ENCODE measurements at places on chromosomes 7 and 10.

DNA sequence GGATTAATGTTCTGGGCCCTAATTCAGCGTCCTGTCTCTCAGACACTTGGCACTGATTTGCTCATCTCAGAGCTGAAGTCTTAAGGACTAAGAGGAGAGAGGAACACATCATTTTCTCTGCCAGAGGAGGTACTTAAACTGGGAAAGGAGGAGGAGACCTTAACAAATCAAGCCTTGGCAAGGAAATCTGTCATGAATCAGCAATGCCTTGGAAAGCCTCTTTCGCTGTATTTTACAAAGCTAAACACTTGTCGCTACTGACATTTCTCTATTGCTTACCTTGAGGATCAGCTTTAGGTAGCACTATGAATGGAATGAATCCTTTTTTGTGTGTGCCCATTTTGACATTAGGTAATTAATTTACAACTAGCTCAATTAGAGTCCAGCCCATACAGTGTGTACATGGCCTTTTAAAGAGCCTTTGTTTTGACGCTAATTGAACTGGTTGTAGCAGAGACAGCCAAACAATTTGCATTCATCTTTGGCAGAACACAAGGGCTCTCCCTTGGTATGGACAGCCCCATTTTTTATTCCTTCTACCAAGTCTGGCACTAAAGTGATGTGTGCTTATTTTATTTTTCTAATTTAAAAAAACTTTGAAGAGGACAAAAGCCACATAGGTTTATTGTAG lies 37.4 kb downstream of the AUTS2 start:
- DNase-seq = no peak

DNA sequence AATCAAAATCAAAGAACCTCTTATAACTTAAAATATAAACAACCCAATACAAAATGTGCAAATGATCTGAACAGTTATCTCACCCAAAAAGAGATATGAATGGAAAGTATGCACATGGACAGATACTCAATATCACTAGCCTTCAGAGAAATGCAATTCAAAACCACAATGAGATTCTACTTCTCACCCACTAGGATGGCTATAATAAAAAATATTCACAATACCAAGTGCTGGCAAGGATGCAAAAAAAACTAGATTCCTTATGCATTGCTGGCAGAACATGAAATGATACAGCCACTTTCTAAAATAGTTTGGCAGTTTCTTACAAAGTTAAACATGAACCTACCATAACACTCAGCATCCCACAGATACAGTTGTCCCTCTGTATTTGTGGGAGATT lies 130.1 kb upstream of the LRRN3 start:
- DNase-seq = no peak

DNA sequence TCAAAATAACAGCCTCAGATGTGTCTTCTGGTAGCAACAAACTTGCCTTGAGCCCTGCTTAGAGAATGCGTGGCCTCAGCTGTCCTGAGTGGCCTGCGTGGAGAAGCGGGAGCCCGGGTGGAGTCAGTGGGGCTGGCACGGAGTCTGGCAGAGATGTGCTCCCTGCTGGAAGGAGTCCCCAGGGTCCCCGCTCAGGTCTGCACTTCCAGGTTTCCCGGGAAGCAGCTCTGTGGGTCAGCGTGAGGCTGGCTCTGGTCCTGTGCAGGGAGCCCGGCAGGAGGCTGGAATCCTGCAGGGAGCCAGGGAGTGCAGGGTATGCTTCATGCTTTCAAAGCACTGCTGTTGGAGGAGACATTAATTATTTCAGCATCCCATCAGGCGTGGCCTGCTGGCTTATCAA lies 10.1 kb downstream of the CPSF4 start:
- no peak for DNase-seq

DNA sequence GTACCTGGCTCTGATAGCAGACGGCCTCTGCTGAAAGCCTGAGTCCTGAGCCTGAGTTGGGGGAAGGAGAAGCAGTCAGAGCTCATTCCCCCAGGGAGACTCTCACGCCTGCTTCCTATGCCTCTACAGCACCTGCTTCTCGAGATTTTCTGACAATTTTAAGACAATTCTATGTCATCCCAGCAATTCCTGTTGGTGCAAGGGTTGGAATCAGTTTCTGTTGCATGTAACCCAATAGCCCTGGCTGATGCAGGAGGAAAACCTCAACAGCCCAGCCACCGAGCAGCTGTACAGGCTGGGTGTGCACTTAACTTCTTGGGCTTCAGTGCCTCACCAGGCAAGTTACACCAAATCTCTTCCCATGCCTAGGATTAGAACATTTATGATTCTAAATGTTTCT lies 134.7 kb downstream of the GLI3 start:
- DNase-seq = no peak

- DNase-seq = no peak
Observed at GRCh38 chr7:129609666-129610065, 1.9 kb upstream of the NRF1 start.

DNA sequence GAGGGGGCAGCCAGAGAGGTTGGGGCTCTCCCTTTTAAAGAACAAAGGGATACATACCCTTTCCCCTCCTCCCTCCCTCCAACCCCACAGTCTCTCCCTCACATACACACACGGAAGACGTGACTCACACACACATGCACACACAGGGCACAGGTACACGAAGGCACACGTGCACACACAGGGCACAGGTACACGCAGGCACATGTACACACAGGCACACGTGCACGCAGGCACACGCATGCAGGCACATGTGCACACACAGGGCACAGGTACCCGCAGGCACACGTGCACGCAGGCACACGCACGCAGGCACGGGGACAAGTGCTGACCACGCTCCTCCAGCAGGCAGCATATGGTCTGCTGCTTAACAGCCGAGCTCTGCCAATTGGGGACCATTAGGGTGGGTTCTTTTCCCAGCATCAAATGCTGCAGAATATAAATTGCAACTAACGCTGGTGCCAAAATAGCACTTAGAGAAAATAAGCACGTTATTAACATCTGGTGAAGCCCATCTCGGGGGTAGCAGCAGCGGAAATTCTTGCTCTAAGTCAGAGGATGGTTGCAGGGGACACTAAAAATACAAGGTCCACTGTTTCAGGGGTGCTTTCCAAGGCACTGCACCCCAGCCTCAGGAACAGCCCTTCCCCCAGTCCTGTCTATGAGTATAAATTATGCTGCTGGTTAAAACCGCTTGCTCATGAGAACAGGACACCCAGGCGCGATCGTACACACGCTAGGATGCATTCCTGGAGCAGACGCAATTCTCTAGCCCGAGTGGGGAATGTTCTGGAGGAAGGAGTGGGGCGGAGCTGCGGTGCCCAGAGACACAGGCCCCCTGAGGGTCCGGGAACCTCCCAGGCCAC lies 55.2 kb upstream of the TNRC18 start:
- DNase-seq = peak; percentile 34

DNA sequence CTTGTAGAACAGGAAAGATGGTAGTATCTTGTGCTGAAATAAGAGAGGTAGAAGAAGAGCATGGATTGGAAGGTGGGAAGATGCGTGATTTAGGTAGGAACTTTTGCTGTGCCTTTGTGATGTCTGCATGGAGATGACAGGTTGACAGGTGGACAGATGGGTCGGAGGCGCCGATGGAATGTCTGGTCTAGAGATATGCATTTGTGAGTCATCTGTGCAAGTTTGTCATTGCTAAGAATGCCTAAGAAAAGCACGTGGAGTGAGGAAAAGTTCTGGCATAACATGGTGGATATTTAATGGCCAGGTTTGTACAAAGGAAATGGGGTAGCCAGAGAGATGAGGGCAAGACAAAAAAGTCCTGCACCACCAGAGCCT lies 76.0 kb upstream of the ARMC3 start:
- DNase-seq = no peak

DNA sequence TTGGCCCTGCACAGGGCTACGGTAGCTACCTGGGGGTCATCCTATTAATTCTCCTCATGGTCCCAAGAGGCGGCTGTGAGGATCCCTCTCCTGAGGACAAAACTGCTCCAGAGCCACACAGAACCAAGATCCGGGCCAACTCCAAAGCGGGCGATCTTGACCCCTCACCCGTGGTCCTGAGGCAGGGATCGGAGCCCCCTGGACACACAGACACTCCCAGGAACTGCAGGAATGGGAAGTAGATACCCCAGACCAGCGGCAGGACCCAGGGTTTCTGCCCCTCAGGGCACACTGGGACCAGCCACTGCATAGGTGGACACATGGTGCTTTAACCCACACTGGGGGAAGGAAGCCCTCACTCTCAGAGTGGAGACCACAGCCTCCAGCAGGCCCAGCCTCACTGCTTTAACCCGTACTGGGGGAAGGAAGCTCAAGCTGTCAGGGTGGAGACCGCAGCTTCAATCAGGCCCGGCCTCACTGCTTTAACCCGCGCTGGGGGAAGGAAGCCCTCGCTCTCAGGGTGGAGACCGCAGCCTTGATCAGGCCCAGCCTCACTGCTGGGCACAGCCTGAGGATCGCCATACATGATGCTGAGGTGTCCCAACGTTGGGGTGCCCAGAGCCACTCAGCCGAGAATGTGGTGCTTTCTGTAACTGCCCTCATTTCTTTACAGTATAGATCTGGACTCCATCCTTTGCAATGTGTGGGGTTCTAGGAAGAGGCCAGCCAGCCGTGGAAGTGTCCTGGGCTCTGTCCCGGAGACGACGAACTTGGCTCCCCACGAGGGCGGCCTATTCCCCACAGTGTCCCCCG lies 60.1 kb downstream of the DIP2C start:
- DNase-seq = no peak

DNA sequence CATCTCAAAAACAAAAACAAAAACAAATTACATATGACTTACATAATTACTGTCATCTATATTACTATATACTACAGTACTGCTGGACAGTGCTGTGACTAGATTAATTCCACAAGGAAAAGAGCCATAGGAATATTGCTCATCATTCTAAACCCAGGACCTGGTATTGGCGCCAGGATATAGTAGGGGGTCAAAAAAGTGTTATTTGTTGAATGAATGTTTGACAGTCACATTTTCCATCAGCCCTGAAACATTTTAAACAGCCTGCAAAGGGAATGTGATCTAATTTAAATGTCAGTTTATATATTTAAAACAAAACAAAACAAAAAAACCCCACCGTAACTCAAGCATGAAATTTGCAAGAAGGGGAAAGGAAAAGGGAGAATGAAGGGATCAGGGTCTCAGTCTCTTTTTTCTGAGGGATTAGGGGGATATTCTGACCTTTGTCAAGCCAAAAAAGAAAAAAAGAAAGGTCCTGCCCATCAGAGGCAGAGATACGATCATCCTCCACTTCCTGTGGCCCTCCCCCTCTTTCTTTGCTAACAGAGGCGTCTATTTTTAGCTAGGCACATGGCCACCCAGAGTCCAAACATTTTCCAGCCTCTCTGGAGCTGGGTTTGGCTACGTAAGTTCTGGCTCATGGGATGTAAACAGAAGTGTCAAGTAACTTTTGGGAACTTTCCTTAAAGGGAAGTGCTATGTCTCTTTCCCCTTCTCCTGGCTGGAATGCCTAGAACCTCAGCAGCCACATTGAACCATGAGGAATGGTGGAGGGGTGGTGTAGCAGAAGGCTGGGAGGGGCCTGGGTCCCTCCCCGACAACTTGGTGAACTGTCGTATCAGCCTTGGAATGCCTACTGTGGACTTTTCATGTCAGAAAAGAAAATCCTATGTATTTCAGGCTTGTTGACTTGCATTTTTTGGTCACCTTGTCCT lies 44.6 kb upstream of the DLG5 start:
- peak; percentile 2 for DNase-seq

- DNase-seq = no peak
Observed at GRCh38 chr10:101062232-101063049, 652 bp downstream of the KAZALD1 start.

All from NCI-H446 (cell line).